Pericardium fibroblast (primary cell): ENCODE measurements at places on chromosomes 4 and X. TPM values are rescaled to one million over a fixed set of nuclear protein-coding genes. Genes with fewer than 3 reads are reported as not detected.

The RAB41 gene
- not detected in 2 replicates for total RNA-seq

The MAGEA8 gene
- not detected in 2 replicates for total RNA-seq

The ADAM29 gene
- total RNA-seq = not detected in 2 replicates

The HMX1 gene
- not detected in 2 replicates for total RNA-seq

The LPAR4 gene
- total RNA-seq = under 0.01 and 0.12 TPM in 2 replicates

The CFAP47 gene
- total RNA-seq = not detected in 2 replicates

The TCEAL5 gene
- not detected in 2 replicates for total RNA-seq

The RFC1 gene
- total RNA-seq = 21.5 and 55.3 TPM in 2 replicates

The ANAPC10 gene
- total RNA-seq = 9.9 and 27.5 TPM in 2 replicates

The IL3RA gene
- total RNA-seq = not detected in 2 replicates

The DRD5 gene
- not detected in 2 replicates for total RNA-seq

The ZNF330 gene
- total RNA-seq = 23.1 and 31.1 TPM in 2 replicates

The SH3TC1 gene
- 3.0 and 7.2 TPM in 2 replicates for total RNA-seq

The PAGE2B gene
- total RNA-seq = not detected in 2 replicates

The RHOXF2 gene
- not detected in 2 replicates for total RNA-seq

The GPR34 gene
- total RNA-seq = not detected in 2 replicates

The RAB33A gene
- total RNA-seq = 3.6 and 10.6 TPM in 2 replicates

The RIPPLY1 gene
- total RNA-seq = not detected in 2 replicates

The ATP1B4 gene
- 0.60 TPM in 1 of 2 replicates, not detected in the other for total RNA-seq

The MGAT4D gene
- not detected in 2 replicates for total RNA-seq

The PDGFC gene
- 23.0 and 30.5 TPM in 2 replicates for total RNA-seq

The DMP1 gene
- not detected in 2 replicates for total RNA-seq

The NOCT gene
- 2.8 and 10.5 TPM in 2 replicates for total RNA-seq

The ATP2B3 gene
- total RNA-seq = not detected in 2 replicates

The VCX gene
- not detected in 2 replicates for total RNA-seq

The CFI gene
- total RNA-seq = 16.7 and 38.8 TPM in 2 replicates
